ENCODE measurements at places on chromosomes 5 and 9.

- no peak overlapping the region for H3K27ac ChIP-seq
- no peaks in the 10 kb centered on the region for H3K4me1 ChIP-seq
- H3K27me3 ChIP-seq, result no peaks in the 10 kb centered on the region
Measured at GRCh38 chr5:177472460-177473442, 683 bp downstream of the DBN1 start.

GRCh38 chr5:168960497-168960896, 340.4 kb downstream of the SLIT3 start:
- no peak overlapping the region for H3K27ac ChIP-seq
- H3K27me3 ChIP-seq, result no peaks in the 10 kb centered on the region
- H3K4me1 ChIP-seq, result no peaks in the 10 kb centered on the region
- H3K36me3 ChIP-seq, result no peaks in the 10 kb centered on the region

- no peak for DNase-seq
- no peak overlapping the region for H3K4me3 ChIP-seq
- no peak overlapping the region for H3K27ac ChIP-seq
Measured at GRCh38 chr5:26610577-26610976, 427.8 kb downstream of the CDH9 start.

DNA sequence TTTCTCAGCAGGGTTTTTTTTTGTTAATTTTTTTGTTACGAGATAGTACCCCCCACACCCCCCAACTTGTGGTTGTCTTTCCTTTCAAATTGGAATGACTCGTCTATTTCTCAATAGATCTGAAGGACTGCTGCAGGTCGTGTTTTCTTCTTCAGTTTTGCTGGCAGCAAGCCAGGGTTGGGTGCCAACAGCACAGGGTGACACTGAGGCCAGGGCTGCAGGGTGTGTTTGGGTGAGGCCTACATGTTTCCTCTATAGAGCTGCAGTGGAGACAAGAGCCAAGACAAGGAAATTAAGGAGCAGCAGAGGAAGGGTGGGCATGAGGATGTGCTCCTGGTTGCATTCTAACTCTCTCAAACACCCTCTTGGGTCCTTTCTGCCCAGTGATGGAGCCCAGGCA, 52.2 kb downstream of the NXNL2 start:
- H3K4me1 ChIP-seq, result no peaks in the 10 kb centered on the region
- H3K27ac ChIP-seq, result no peak overlapping the region

DNA sequence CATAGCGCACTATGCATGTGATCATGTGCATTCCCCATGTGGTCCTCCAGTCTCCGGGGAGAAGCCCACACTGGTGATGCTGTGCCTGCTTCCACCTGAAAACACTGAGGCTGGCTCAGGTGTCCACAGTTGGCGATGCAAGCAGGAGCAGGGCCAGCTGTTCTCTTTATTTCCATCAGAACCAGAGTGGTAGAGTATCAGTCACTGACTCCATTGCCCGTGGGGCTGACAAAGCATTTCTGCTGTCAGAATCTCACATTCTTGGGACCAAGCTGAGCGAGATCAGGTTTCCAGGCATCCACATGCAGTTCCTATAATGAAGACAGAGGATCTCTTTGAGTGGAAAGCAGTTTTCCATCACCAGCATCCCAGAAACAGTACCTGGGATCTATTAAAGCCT, 52.5 kb downstream of the GADD45G start:
- H3K4me1 ChIP-seq, result no peaks in the 10 kb centered on the region
- no peaks in the 10 kb centered on the region for H3K27me3 ChIP-seq
- no peak overlapping the region for H3K4me3 ChIP-seq
- H3K27ac ChIP-seq, result no peak overlapping the region
- DNase-seq, result no peak

DNA sequence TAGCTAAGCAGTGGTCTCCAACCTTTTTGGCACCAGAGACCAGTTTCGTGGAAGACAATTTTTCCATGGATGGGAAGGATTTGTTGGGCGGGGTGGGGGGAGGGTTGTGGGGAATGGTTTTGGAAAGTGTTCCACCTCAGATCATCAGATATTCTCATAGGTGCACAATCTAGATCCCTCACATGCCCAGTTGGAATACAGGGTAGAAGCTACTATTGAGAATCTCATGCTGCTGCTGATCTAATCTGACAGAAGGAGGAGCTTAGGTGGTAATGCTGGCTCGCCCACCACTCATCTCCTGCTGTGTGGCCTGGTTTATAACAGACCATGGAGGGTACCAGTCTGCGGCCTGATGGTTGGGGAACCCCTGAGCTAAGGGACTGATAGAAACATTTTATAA, 662.7 kb upstream of the RGMB start:
- DNase-seq, result no peak
- H3K4me1 ChIP-seq, result no peaks in the 10 kb centered on the region
- H3K36me3 ChIP-seq, result no peaks in the 10 kb centered on the region
- no peak overlapping the region for H3K4me3 ChIP-seq
- no peaks in the 10 kb centered on the region for H3K27me3 ChIP-seq

GRCh38 chr9:94875300-94876020, 149.0 kb downstream of the AOPEP start:
- peak overlapping the region; percentile 84 for H3K27ac ChIP-seq
- no peaks in the 10 kb centered on the region for H3K36me3 ChIP-seq
- H3K4me3 ChIP-seq, result no peak overlapping the region
- H3K27me3 ChIP-seq, result no peaks in the 10 kb centered on the region
- H3K4me1 ChIP-seq, result peaks cover 9% of the 10 kb centered on the region
- no peak for DNase-seq
